ENCODE measurements at places on chromosomes 2 and 18.

GRCh38 chr2:143231254-143231645 is 102.0 kb downstream of the ARHGAP15 start:
- DNase-seq = no peak

GRCh38 chr2:148552675-148553331 is 91.7 kb upstream of the EPC2 start:
- no peak for DNase-seq

GRCh38 chr2:205043285-205043684 is 498.0 kb downstream of the PARD3B start:
- no peak for DNase-seq

GRCh38 chr18:48921305-48922225 is 29.2 kb downstream of the SMAD7 start:
- DNase-seq = no peak

DNA sequence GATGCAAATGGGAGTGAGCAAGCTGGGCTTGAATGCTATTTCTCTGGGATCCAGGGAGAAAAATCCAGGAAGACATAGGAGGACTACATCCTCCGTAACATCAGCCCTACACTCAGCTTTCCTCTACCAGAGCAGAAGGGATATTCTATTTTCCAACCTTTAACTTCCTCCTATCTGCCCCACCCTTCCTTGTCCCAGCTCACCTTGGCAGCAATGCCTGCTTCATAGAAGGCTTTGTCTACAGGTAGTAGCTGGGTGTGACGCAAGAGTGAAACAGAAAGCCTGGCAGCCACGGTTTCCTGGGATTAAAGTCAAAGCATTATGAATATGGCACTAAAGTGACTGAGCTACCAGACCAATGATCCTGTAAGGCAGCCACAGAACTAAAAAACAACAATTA is 3.9 kb downstream of the KRTCAP3 start:
- DNase-seq = no peak

DNA sequence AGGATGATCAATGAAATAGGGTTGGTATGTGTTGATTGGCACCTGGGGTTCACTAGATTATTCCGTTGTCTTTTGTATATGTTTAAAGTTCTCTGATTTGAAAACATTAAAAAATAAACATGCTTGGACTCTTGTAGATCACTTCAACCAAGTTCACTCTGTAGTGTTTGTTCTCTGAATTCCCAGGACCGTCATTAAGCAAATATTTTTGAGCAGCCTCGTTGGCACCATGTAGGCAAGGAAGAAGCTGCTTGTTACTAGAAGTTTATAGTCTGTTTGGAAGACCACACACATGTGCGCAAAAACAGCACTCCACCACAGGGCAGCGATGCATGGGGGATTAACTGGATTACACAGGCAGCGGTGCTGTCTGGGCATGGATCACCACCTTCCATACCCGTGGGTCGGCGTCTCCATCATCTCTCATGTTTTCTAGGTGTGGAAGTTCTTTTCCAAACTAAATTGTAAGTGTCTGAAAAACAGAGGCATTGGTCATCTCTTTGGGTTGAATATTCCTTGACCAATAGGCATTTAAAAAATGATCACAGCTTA is 212.2 kb downstream of the FHOD3 start:
- no peak for DNase-seq

GRCh38 chr2:97747285-97747684 is 33.9 kb downstream of the ZAP70 start:
- no peak for DNase-seq

DNA sequence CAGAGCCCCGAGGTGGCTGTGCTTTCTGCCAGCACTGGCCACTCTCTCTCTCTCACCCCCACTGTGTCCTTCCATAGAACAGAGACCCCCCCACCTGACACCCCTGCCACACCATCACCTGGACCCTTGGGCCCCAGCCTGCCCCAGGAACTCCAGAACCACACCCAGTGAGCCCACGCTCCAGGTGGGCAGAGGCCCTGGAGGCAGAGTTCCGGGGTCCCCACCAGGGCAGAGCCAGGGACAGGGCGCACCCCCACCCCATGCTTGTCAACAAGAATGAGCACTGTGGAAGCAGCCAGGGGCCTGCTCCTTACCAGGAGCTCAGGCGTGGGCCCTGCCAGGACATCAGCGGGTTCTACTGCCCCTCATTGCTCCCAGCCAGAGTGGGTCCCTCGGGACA is 14.6 kb downstream of the PASK start:
- no peak for DNase-seq

DNA sequence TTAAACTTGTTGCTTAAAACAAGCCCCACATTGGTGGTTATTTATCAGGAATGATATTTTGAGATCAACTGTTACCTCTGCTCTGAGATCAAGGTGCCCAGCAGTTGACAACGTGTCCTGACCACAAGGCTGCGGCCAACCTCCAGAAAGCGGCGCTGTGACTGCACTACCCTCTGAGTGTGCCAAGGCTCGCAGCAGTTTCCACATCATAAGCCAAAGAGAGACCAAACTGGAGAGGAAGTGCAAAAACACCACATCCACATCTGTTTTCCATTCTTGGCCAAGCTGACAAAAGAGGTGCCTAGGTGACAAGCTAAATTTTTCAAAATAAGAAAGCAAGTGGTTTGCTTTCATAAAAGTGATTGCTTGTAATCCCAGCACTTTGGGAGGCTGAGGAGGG is 410.8 kb upstream of the POU3F3 start:
- no peak for DNase-seq

GRCh38 chr2:24543252-24543651 is 52.2 kb downstream of the NCOA1 start:
- no peak for DNase-seq

- no peak for DNase-seq
Observed at GRCh38 chr18:57242285-57242684, 95.4 kb downstream of the BOD1L2 start.

DNA sequence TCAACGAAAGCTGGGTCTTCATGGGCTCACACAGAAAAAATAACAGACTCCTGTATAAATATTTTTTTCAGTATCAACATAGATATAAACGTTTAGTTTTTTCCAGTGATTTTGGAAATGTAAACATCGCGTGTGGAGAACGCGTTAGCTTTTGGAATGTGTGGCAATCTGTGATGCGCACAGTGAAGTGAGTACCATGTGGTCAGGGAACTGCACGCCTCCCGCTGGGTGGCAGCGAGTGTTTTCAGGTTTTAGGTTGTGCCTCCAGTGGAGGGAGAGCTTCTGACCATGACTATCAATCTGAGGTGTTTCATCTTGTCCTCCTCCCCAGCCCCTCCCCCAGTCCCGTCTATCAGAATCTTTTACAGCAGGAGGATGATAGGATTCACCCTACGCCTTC is 127.8 kb downstream of the ARHGAP28 start:
- no peak for DNase-seq

DNA sequence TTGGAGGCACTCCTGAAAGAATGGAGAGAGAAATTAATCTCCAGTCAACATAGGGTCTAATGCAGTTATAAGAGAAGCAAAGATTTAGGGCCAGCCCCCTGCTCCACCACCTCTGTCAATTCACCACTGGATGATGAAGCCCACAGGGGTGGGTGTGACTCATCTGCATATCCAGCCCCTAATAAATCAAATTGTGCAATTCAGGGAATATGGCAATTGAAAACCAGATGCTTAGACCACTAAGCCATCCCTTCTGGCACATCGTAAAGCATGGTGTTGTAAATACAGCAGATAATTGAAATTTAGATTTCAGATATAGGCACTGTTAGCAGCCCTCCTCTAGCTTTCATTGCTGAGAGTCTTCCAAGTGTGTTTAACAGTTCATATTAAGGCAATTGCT is 541.4 kb downstream of the PARD3B start:
- DNase-seq = no peak

- no peak for DNase-seq
Observed at GRCh38 chr18:939958-940357, 35.3 kb downstream of the ADCYAP1 start.

GRCh38 chr2:185618625-185619024 is 120.0 kb upstream of the FSIP2 start:
- DNase-seq = no peak

DNA sequence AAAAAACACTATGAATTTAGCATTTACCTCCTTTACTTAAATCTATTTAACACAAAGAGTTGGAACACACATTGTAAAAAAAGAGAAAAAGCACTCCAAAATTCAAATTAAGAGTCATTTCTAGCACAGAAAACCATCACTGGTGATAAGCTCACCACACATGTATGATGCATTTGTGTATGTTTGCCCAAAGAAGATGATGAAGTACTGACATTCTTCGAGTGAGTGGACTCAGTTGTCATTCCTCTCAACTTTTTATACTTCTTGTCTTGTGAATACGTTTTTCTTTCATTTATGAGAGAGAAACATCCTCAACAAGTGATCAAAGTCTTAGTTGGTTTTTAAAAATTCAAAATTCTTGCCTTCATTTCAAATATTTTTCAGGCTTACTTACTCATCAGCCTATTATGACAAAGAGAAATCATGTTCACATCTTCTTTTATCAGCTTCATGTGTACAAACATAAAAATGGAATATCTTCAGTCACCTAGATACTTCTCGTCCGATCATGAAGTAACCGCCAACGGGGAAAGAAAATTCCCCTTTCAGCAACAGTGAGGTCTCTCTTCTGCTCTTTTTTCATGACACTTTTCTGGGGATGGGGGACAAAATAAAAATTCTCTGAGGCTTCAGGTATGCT is 1.5 kb downstream of the DSEL start:
- no peak for DNase-seq

DNA sequence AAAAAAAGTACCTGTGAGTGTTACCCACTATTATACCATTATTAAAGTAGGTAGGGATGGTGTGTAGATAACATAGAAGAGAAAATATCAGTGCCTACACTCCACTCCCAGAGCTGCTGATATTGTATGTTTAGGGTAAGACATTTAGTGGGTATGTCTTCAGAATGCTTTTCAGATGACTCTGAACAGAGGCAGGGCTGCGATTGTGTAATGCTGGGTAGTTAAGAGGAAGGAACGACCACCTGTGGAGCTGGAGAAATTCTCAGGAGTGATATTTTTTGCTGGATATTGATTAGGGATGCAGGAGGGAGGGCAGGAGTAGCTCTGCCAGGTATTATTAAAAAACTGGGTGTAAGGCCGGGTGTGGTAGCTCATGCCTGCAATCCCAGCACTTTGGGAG is 2.8 kb downstream of the CNOT11 start:
- DNase-seq = no peak

DNA sequence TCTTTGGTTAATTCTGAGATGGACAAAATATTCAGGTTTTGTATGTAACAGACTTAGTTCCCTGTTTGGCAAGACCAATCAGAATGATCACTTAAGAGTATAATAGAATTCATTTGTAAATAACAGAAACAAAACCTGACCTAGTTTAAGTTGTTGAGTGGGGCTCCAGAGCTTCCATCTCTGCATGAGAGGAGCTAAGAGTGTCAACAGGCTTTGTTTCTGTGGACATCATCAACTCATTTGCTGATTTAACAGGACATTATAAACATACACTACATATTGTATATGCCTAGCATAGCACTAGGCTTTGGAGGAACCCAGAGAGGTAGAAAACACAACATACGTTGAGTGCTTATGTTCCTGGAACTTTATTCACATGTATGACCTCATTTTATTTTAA is 75.3 kb upstream of the TRIB2 start:
- DNase-seq = no peak

DNA sequence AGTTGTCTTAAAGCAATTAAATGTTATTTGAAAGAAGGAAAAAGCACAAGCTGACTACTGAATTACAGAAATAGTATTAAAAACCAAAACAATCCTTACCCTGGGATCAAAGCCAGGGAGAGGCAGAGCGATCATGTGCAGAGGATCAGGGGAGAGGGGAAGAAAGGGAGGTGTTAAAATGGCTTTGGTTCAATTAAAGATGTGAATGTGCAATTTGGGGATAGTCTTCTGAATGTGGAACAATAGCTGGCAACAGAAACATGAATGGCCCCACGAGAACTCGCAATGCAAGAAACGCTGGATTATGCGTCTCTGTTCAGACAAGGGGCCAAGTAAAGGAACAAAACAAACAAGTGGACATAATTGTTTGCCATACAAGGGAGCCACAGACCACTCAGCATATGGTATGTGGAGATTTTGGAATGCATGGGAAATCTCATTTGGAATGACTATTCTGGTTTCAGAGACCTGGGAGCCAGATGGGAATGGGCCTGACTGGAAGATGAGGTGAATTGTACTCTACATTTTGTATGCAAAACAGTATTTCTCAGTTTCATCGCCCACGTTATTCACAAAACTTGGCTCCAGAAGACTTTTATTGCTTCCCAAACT is 155.4 kb downstream of the SLC4A3 start:
- no peak for DNase-seq

DNA sequence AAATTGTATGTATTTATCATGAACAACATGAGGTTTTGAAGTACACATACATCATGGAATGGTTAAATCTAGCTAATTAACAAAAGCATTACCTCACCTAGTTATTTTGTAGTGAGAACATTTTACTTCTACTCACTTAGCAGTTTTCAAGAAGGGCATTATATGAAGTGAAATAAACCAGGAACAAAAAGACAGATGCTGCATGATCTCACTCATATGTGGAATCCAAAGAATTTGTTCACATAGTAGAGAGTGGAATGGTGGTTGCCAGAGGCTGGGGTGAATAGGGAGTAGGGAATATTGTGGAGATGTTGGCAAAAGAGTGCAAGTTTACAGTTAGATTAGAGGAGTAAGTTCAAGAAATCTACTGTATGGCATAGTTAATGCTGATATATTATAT is 292.0 kb downstream of the ASXL3 start:
- DNase-seq = no peak

- no peak for DNase-seq
Observed at GRCh38 chr2:179655627-179656026, 205.8 kb downstream of the ZNF385B start.

GRCh38 chr18:9827793-9828505 is 57.8 kb upstream of the TXNDC2 start:
- DNase-seq = peak; percentile 60

DNA sequence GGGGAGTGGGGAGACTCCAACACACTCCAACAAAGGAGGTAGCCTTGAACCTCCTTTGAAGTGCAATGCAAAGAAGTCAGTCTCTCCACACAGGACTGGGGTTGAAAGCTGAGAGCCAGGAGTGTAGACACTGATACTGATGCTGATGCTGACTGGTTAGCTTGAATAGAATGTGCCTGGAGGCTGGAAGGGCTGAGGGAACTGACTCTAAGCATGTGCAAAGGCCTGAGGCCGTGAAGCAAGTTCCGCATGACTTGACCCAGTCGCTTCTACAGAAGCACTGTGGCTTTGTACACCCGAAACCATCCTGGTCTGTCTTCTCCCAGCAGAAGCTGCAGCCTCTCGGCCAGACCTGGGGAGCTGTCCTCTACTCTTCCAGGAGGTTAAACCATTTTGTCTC is 10.4 kb downstream of the FOXI3 start:
- no peak for DNase-seq

DNA sequence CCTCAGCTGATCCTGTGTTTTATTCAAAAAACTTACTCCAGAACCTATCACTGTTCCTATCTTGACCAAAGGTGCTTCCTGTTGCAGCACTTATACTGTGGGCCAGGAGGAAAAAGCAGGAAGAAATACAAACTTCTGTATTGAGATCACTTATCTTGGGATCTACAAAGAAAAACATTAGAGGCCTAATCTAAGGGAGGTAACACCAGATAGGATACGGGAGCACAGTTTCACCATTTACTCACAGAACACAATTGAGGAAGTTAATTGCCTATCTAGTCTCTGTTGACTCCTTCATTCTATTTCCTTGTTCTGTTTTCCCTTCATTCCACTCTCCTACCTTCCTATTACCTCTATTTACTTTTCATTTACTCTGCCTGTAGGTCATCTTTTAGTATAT is 287.2 kb upstream of the LINC00305 start:
- no peak for DNase-seq

- no peak for DNase-seq
Observed at GRCh38 chr2:8510519-8510918, 171.3 kb upstream of the ID2 start.

Measured in GDM1 (cell line).